Activated CD4-positive, alpha-beta T cell treated with anti-CD3 and anti-CD28 coated beads, Interleukin-2, amount 10 ng/mL, durations not matched to agents 7 days and 5 days (primary cell): ENCODE measurements at places on chromosomes 3 and 15. TPM values are rescaled to one million over a fixed set of nuclear protein-coding genes. Genes with fewer than 3 reads are reported as not detected.

- DNase-seq, result no peak
Observed at GRCh38 chr3:169969174-169970095, 2.8 kb downstream of the SEC62 start.

- DNase-seq, result no peak
Observed at GRCh38 chr15:85133709-85134108, 152.1 kb downstream of the PDE8A start.

DNA sequence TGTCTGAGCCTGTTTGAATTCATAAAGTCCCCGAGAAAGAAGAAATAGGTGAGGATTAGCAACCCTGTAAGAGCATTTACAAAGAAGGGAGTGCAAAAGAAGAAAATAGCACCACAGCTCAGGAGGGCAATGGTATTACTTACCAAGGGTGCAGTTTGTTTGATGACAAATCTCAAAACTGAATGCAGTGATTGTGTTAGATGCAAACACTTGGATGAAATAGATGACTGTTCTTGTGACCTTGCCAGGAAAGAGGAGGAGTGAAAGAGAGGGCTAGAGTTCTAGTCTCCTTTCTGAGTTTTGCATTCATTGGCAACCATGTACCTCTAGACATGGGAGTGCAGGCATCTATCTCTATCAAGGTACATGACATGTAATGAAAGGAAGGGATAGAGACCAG is 1030.8 kb upstream of the CFAP20DC start:
- peak; percentile 25 for DNase-seq

DNA sequence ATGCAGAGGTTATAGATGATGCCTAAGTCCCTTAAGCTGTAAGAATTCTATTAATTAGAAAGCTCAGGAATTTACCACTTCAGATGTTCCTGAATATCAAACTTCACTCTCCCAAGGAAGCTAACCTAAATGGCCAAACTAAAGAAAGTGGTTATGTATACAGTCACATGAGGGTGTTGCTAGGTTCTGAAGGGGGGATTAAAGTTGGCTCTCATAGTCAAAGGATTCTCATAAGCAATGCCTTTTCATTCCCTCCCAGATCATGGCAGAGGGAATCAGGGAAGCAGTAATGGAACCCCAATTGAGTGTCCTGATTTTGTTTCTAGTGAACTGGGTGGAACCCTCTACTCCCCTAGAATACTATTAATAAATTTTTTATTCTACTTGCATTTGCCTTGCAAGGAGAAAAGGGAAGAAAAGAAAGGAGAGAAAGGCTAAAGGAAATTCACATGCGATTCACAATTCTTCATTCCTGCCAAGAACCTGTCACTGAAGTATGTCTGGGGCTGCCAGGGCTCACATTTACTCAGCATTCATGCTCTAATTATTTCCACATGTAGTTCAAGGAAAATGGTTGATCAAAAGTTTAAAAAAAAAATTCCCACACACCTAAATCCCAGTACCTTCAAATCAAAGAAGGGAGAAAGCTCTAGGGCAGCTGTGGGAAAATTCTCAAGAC is 25.1 kb downstream of the FSTL1 start:
- DNase-seq, result no peak

- DNase-seq, result no peak
Observed at GRCh38 chr3:162764051-162764807, 1267.6 kb downstream of the OTOL1 start.

- DNase-seq, result no peak
Observed at GRCh38 chr15:98296653-98297052, 336.1 kb downstream of the ARRDC4 start.

DNA sequence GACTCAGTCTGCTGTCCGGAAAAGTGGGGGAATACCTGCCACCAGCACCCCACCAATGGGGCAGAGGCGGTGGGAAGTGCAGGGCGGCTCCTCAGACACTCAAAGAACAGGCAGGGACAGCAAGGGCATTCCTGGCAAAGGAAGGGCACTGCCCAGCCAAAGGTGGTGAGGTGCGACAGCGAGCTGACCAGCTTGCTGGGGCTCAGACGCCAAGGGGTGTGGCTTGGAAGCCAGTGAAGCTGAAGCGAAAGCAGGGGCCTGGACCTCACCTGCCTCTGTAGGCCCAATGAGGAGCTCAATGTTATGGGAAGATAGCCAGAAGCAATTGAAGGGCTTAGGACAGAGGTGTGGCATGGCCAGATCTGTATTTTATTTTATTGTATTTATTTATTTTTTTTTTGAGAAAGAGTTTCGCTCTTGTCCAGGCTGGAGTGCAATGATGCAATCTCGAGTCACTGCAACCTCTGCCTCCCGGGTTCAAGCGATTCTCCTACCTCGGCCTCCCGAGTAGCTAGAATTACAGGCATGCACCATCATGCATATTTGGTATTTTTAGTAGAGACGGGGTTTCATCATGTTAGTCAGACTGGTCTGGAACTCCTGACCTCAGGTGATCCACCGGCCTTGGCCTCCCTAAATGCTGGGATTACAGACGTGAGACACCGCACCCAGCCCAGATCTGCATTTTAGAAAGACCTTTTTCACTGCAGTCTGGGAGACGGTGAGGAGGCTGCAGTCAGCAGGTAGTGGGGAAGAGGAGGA is 4.4 kb upstream of the LMAN1L start:
- DNase-seq, result no peak

DNA sequence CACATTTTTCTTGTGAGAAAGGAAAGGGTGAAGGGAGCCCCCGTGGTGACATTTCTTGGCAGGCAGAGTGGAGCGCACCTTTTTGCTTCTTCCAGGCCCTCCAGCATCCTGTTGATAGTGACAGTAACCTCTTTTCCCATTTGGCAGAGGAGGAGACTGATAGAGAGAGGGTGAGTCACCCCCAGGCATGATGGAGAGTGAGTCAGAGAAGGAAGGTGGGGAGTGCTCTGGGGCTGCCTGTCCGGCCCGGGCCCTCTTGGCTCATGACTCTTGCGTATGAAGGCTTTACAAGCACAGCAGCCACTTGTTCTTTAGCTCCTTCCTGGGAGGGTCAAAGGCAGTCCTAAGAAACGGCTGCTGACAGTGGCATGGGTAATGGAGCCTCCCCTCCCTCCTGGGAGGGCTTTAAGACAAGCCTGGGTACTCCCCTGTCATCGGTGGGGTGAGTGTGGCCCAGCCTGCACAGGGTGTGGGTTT is 16.0 kb downstream of the ANKRD63 start:
- DNase-seq, result no peak

HESX1 gene
- 0.42 TPM for total RNA-seq

IP6K1 gene
- total RNA-seq, result 35.7 TPM

PYGO1 gene
- not detected for total RNA-seq

PLSCR2 gene
- total RNA-seq, result 0.35 TPM
